ENCODE measurements at places on chromosomes 2 and 18. TPM values are rescaled to one million over a fixed set of nuclear protein-coding genes. Genes with fewer than 3 reads are reported as not detected.

DNA sequence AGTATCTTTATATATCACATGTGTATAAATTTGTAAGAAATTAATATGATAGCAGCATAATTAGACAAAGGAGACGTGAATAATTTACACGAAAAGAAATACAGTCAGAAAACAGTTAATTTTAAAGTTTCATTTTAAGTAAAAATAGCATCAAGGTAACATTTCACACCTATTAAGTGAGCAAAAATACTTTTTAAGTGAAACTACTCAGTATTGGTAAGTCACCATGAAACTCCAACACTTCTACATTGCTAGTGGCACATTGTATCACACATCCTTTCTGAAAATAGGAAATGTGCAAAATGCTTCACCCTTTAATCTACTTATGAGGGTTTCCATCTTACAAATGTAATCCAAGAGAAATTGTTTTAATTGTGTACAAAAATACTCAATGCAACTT is 287.9 kb upstream of the EPAS1 start:
- DNase-seq: no peak

DNA sequence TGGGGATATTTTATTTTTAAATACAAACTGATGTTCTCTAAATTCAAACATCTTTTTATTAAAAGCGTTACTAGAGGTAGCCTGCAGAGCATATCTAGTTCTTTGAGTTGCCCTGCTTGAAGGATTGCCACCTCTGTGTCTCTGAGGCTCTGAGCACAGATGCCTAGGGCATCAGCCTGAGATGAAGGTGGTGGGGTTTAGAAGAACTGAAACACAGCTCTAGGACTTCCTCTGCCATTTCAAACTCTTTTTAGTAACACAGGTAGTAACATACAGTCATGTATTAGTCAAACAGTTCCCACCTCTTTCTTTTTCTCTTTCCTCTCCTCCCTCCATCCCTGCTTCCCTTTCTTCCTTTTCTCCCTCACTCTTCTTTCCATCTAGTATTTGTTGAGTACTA is 57.6 kb downstream of the TTC21B start:
- no peak for DNase-seq

- no peak for DNase-seq
Measured at GRCh38 chr2:217107480-217107879, 247.6 kb upstream of the TNP1 start.

GRCh38 chr18:79766308-79766707 is 31.4 kb upstream of the KCNG2 start:
- DNase-seq: no peak

DNA sequence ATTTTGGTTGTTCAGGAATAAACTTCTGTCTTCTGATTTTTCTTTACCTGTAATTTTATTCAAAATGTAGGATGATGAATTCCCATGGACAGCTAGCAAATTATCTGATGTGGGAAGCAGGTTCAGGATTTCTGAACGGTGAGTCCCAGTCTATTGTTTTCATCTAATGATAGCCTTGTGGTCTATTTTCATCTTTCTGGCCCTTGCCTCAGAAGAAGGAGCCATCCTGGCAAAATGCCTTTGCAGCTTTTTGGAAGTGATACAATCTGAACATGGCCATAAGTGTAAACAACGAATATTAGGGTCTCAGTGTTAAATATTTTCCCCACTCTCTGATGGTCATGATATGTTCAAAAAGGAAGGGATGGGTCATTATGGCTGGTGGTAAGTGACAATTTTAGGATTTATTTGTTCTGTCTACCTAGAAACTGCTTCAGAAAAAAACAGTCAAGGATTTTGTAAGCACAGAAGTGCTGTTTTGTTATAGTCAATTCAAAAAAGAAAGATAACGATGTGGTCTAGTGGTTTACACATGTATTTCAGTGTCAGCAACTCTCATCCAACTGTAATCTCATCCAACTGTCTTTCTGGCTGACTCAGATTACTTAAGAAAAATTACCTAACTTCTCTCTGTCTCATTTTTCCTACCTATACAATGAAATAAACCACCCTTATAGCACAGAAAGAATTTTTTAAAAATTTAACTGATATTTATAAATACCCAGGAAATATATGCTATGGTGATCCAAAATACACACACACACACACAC is 272.6 kb upstream of the ERBB4 start:
- DNase-seq: peak; percentile 68

DNA sequence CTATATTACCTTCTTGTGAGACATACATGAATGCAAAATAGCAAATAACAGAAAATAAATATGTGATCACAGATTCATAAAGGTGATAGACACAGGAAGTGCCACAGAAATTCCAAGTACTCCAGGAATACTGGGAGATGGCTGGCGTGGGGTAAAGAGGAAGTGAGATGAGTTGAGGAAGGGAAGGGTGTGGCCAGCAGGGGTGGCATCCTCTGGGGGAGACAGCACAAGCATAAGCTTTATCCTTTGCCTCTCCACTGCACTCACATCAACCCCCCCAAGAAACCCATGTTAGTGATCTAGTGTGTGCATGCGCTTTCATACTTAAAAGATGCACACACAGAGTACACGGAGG is 94.8 kb upstream of the B3GNT7 start:
- no peak for DNase-seq

GRCh38 chr2:122755281-122755780 is 999.9 kb downstream of the TSN start:
- no peak for DNase-seq

DNA sequence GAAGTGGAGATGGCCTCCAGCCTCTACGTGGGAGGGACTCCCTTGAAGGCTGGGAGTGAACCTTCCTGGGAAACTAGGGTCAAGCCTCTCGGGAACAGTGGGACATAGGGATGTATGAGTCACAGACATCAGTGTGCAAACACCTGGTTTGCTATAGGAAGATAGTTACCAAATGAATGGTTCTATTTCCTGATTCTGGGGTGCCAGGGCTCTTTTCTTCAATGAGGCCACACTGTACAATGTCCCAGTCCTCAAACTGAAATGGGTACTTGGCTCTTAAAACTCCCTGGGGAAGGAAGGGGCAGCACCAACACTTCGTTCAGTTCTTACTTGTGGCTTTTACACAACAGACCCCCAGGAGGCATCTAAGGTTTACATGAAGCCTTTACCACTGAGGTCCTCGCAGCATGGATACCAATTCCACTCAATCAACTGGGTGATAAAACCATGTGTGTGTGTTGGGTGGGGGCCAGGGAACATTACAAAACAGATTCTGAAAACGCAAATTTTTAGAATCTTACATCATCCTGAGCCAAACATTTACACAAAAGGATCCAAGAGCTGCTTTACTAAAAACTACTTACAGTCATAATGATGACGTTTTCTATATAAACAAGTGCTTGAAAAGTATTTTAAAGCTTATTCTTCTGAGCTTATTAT is 10.4 kb downstream of the ERFE start:
- peak; percentile 85 for DNase-seq

- no peak for DNase-seq
Measured at GRCh38 chr2:104755026-104755878, 98.7 kb upstream of the POU3F3 start.

GRCh38 chr2:190978389-190979053 is 35.5 kb downstream of the STAT1 start:
- peak; percentile 85 for DNase-seq

GRCh38 chr18:35324926-35325655 is 19.1 kb downstream of the ZNF24 start:
- peak; percentile 69 for DNase-seq

Gene UGT1A4
- total RNA-seq: not detected

Data from HFFc6 (cell line).